ENCODE measurements at places on chromosomes 13 and 19. TPM values are rescaled to one million over a fixed set of nuclear protein-coding genes. Genes with fewer than 3 reads are reported as not detected.

- DNase-seq, result no peak
- H3K27ac ChIP-seq, result peak overlapping the region; percentile 100
- H3K4me3 ChIP-seq, result peak overlapping the region; percentile 95
- H3K36me3 ChIP-seq, result no peaks in the 10 kb centered on the region
- H3K4me1 ChIP-seq, result peaks cover 25% of the 10 kb centered on the region
- no peaks in the 10 kb centered on the region for H3K27me3 ChIP-seq
Observed at GRCh38 chr19:48874303-48875135, 2.3 kb downstream of the PPP1R15A start.

DNA sequence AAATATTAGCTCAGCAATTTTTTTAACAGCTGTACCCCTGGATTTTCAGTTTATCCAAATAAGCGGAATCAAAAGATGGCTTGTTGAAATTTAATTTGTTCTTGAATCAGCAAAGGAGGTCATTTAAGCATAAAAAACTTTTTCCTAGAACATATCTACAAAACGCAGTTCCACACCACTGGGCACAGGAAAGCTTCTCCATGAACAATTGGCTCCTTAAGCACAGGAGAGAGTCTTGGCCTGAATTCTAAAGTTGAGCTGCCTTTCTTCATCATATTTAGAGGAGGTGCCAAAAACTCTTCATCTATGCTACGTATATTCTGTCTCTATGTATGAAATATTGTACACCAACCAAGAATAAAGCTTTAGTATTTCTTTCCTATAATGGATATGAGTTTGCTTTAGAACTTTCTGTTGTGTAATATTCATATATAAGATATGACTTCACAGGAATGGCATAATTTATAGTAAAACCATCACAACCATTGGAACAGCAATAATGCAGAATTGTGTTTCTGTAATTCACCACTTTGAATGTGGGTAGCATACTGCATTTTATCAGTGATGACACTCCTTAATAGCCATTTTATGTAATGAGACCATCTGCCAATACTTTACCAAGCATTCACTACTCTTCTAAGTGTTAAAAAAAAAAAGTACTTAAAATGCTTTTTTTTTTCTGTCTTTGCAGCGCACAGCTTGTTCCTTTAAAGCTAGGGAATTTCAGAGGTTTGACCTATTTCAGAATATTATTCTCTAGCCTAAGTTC lies 263.7 kb downstream of the SLITRK6 start:
- H3K36me3 ChIP-seq, result no peaks in the 10 kb centered on the region
- no peak for DNase-seq
- no peaks in the 10 kb centered on the region for H3K27me3 ChIP-seq

GRCh38 chr13:53135301-53135700 lies 106.7 kb downstream of the OLFM4 start:
- no peaks in the 10 kb centered on the region for H3K4me1 ChIP-seq
- DNase-seq, result no peak
- H3K27me3 ChIP-seq, result no peaks in the 10 kb centered on the region
- no peaks in the 10 kb centered on the region for H3K36me3 ChIP-seq
- H3K27ac ChIP-seq, result no peak overlapping the region

DNA sequence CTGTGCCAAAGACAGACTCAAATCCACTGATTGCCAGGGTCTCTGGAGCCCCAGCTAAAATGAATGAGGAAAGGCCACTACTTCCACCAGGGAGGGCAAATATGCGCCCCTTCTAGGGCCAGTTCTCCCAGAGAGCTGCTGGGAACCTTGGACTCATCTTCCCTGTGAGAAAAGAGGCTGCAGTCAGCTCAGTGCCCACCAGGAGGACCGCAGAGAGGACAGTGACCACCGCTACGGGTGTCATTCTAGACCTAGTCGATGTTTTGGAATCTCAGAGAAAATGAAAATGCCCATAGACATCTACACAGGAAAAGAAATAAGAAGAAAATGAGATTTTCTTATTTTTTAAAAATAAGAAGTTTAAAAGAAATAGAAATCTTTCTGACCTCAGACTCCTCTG lies 235.1 kb downstream of the UQCRFS1 start:
- H3K27me3 ChIP-seq, result no peaks in the 10 kb centered on the region
- H3K27ac ChIP-seq, result no peak overlapping the region
- H3K4me1 ChIP-seq, result no peaks in the 10 kb centered on the region

HNRNPM gene
- 65.4 TPM for total RNA-seq

GRCh38 chr13:20028953-20029352 lies 70.4 kb downstream of the ZMYM2 start:
- no peak for DNase-seq
- peaks cover 43% of the 10 kb centered on the region for H3K36me3 ChIP-seq
- no peak overlapping the region for H3K27ac ChIP-seq
- no peaks in the 10 kb centered on the region for H3K4me1 ChIP-seq
- no peak overlapping the region for H3K4me3 ChIP-seq

- no peaks in the 10 kb centered on the region for H3K36me3 ChIP-seq
- no peaks in the 10 kb centered on the region for H3K27me3 ChIP-seq
- DNase-seq, result no peak
- H3K4me1 ChIP-seq, result no peaks in the 10 kb centered on the region
- H3K27ac ChIP-seq, result no peak overlapping the region
- H3K4me3 ChIP-seq, result no peak overlapping the region
Observed at GRCh38 chr19:45664575-45664974, 3.4 kb upstream of the GIPR start.

DNA sequence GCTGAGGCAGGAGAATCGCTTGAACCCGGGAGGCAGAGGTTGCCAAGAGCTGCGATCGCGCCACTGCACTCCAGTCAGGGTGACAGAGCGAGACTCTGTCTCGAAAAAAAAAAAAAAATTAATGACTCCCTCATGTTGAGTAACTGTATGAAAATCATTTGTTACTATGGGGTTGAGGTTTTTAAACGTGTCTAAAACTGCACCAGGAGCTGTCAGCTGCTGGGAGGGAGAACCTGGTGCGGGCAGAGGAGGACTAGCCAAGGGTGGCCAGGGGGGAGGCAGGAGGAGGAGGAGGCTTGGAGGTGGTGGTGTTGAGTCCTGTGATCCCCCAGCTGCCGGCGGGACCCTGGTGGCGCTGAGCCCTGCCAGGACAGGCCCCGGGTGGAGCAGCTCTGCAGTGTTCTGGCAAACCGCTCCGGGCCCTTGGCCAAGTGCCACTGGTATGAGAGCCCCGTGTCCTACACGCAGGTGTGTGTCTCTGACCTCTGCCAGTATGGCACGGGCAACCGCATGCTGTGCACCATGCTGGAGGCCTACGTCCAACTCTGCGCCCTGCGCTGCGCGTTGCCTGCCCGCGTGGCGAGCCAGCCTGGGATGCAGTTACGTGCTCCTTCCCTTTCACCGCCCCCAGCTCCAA lies 17.1 kb upstream of the FXYD3 start:
- H3K4me3 ChIP-seq, result no peak overlapping the region
- DNase-seq, result peak; percentile 78
- no peaks in the 10 kb centered on the region for H3K36me3 ChIP-seq
- H3K27ac ChIP-seq, result no peak overlapping the region

DNA sequence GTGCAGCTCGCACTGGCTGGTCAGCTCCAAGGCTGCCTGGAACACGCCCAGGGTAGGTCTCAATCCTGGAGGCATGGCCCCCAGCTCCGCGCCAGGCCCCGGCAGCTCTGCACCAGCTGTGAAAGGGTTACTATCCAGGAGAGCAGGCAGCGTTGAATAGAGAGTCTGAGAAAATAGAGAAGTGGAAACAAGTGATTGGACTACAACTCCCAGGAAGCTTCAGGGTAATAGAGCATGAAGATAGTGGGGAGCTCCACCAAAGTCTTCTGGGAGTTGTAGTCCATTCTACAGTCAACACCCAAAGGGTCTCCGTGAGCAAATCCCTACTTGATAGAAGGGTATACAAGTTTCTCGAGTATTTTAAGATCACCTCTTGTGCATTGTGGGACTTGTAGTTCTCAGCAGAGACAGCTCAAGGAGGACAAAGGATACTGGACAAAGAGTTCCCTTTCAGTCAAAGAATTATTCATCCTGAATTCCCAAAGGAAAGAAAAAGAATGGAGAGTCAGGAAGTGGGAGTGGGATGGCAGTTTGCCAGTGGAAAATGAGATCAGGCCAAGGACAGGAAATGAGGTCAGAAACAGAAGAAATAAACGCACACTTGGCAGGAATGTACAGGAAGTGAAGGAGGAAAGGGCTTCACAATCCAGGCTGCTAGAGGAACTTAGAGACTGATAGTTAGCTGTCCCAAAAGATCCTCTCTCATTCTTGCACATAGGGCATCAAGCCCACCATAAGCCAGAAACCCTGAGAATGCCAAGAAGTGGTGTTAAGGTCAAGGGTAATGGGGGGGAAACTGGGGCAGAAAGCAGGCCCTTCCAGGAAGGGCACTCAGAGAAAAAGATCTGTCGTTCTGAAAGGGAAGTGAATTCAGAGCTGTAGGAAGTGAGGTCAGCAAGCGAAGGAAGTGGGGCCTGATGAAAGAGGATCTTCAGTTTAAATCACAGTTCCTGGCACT lies 5.5 kb upstream of the MAMSTR start:
- no peak overlapping the region for H3K4me3 ChIP-seq
- DNase-seq, result no peak
- no peaks in the 10 kb centered on the region for H3K4me1 ChIP-seq
- peak overlapping the region; percentile 64 for H3K27ac ChIP-seq
- no peaks in the 10 kb centered on the region for H3K27me3 ChIP-seq

- H3K4me1 ChIP-seq, result no peaks in the 10 kb centered on the region
- H3K27ac ChIP-seq, result no peak overlapping the region
- H3K4me3 ChIP-seq, result no peak overlapping the region
- H3K36me3 ChIP-seq, result no peaks in the 10 kb centered on the region
Observed at GRCh38 chr13:59354665-59355369, 808.9 kb downstream of the DIAPH3 start.

C1QTNF9B gene
- 0.22 TPM for total RNA-seq

GRCh38 chr13:50991579-50992521 lies 82.3 kb downstream of the RNASEH2B start:
- no peak for DNase-seq
- no peaks in the 10 kb centered on the region for H3K4me1 ChIP-seq
- H3K4me3 ChIP-seq, result no peak overlapping the region
- no peaks in the 10 kb centered on the region for H3K27me3 ChIP-seq
- no peaks in the 10 kb centered on the region for H3K36me3 ChIP-seq
- no peak overlapping the region for H3K27ac ChIP-seq

TEX26 gene
- total RNA-seq, result not detected

FOSB gene
- 0.37 TPM for total RNA-seq

DNA sequence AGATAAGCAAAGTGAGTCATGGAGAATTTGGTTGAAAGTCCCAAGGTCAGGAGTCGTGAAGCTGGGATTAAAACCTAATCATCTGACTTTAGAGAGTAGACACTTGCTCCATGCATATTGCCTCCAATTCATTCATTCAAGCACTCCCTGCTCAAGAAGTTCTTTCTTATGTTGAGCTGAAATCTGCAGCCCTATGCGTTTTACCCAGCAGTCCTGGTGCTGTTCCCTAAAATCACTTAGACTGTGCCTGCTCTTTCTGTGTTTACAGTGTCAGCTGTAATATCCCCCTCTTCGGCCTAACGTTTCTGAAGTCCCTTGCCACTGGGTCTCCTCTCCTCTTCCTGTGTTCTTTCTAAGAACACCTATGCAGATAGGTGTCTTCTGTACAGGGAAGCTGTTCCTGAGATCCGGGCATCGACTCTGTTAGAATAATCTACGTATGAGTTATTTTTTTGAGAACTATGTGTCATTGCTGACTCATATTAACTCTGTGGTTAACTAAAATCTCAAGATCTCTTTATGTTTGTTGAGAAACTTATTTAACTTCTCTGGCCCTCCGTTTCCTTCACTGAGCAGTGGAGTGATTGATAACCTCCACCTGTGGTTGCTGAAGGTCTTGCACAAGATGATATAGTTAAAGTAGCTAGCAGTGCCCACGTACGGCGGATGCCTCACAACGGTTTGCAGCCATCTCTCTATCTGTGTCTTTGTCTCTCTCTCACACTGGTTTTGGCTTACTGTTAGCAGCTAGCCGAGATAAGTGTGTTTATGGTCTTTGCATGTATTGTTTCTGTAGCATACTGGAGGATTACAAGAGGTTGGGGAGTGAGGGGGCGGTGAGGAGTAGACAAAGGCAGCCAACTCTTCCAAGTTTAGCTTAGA lies 4.7 kb downstream of the ALOX5AP start:
- H3K4me1 ChIP-seq, result no peaks in the 10 kb centered on the region
- no peak overlapping the region for H3K27ac ChIP-seq
- no peaks in the 10 kb centered on the region for H3K36me3 ChIP-seq
- H3K4me3 ChIP-seq, result no peak overlapping the region
- no peak for DNase-seq

- no peaks in the 10 kb centered on the region for H3K27me3 ChIP-seq
- peak overlapping the region; percentile 84 for H3K27ac ChIP-seq
- no peak overlapping the region for H3K4me3 ChIP-seq
- no peaks in the 10 kb centered on the region for H3K36me3 ChIP-seq
- DNase-seq, result peak; percentile 18
- H3K4me1 ChIP-seq, result peaks cover 28% of the 10 kb centered on the region
Observed at GRCh38 chr13:44402899-44403445, 29.3 kb downstream of the SERP2 start.

DNA sequence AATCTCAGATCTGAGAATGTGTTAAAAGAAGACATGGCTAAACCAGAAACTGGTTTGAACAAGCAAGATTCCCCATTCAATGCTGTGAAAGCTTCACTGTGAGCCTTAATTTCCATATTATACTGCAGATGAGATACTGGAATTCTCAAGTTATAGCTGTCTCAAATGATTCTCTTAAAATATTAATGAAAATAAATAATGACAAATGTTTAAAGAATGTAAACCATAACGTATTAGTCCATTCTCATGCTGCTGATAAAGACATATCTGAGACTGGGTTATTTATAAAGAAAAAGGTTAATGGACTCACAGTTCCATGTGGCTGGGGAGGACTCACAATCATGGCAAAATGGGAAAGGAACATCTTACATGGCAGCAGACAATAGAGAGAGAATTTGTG lies 667.8 kb downstream of the SLITRK1 start:
- H3K27me3 ChIP-seq, result no peaks in the 10 kb centered on the region
- no peak overlapping the region for H3K4me3 ChIP-seq
- no peak overlapping the region for H3K27ac ChIP-seq
- no peaks in the 10 kb centered on the region for H3K36me3 ChIP-seq
- no peak for DNase-seq

All from right lobe of liver (tissue), 6 donors.